ENCODE measurements at places on chromosomes 3 and 15.

DNA sequence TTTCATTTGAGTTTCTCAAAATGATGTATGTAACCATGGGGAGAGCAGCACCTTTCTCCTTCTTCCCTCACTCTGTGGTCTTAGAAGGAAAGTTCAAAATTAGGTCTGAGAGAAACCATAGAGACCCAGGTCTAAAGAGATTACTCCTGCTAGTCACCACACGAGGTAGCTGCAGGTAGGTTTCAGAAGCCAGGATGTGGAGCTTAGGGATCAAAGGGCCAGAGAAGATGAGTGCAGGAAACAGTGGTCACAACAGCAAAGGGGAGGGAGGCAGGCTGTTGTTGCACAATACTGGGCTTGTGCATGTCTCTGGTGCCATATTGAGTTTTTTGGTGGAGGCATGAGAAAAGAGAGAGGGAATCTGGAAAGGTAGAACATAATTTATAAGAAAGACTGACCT is 583.6 kb downstream of the AGBL1 start:
- DNase-seq = no peak

- DNase-seq = no peak
Observed at GRCh38 chr15:31474059-31474868, 147.6 kb downstream of the KLF13 start.

DNA sequence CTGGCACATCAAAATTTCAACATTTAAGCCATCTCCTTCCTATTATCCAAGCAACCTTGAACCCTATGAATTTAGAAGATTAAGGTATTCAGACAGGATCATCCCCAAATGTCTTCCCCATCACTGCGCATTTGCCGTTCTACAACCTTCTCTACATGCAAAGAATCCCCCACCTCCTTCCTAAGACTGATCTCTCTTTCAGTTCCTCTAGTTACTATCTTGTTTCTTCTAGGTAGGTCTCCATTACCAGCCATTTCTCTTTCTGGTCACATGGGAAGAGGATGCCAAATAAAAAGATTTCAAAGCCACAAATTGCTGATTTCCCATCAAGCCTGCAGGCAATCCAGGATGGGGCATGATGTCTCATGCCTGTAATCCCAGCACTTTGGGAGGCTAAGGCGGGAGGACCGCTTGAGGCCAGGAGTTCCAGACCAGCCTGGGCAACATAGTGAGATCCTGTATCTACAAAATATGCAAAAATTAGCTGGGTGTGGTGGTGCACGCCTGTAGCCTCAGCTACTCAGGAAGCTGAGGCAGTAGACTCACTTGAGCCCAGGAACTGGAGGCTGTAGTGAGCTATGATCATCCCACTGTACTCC is 29.7 kb upstream of the MTMR10 start:
- no peak for DNase-seq

GRCh38 chr3:62632510-62633294 is 242.5 kb downstream of the CADPS start:
- no peak for DNase-seq
